Stimulated activated CD4-positive, alpha-beta T cell treated with anti-CD3 and anti-CD28 coated beads, TNF-alpha, amount 100 ng/mL, for 1 hour (primary cell): ENCODE measurements at places on chromosomes 4 and X.

DNA sequence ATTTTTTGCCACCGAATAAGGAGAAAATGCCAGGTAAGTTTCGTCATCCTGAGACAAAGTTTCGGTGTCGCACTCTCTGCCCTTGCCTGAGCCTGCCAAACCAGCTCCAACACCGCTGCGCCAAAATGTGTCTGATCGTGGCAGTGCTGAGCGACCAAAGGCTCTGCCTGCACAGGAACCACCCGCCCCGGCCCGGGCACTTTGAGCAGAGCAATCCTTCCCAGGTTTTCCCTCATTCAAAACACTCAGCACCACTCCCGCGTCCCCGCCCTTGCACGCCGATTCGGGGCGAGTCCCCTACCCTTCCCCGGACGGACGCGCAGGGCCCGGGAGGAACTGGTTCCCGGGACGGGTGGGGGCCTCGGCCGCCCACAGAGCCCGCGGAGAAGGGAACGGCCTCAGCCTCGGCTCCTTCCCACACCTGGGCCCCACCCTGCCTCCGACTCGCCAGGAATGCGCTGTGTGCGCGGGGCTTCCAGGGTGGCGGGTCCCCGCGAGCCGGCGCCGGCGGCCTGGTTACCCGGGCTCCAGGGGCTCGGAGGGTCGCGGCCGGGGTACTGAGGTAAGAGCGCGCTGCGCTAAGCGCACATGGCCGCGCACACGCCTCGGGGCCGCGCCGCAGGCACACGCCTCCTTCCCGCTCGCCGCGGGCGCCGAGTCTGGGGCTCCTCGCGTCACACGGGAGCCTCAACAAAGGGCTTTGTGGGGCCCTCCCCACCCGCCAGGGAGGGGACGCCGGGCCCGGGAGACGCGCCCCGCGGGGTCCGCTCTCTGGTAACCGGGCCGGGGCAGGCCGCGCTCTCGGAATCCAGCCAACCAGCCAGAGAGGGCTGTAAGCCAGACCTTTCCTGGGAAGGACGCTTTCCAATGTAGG is at the start of gene C4orf36:
TSS of gene C4orf36 (minus strand) at position 661 of the 874 bp plus-strand sequence. CDS start 902 bp downstream, outside the sequence.
- DNase-seq, result no peak

DNA sequence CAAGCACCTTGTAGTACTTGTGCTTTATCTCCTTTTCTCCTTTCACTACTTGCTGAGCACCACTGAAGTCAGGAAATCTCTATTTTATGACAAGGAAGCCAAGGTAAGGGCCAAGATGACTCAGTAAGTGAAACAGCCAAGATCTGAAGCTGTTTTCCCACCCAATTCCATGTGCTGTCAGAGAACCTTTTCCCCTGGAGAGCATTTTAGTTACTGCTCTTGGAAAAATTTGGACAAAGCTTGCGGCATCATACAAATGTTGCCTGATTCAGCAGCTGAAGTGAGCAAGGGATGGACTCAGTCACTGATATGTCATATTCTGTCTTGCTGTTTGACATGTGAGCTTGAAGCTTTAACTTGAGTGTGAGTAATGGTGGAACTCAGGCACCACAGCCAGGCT is 391.4 kb downstream of the RAB28 start:
- no peak for DNase-seq

- no peak for DNase-seq
Observed at GRCh38 chr4:40546969-40547788, 82.5 kb downstream of the RBM47 start.

DNA sequence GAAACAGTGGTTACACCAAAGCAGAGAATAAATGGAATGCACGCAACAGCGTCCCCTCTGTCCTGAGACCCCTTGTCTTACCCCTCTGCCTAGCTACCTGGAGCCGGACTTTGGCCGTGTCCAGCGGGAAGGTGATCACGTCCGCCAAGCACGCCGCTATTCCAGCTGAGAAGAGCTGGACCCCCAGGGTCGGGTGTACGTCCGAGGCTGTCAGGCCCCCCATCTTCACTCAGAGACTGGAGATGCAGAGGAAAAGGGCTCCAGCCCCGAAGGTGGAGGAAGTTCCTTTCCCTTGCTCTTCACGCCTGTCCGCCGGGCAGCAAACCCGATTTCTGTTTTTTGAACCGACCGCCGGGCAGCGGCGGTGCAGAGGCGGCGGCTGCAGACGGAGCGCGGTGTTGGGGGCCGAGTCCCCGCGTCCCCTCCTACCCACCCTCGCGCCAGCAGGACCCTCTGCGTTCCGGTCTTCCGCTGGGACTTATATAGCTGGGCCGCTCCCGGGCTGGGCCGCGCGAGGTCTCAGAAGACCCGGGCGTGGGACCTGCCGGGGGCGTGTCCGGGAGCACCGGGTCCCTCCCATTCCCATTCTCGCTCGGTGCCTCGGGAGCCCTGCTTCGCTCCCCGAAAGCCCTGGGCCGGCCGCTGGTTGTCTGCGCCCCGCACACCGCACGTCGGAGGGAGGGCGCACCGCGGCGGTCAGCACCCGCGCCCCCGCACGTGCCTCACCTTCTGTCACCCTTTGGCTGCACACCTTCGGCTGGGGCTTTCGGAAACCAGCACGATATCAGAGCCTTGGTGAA is at the start of gene UCP1:
TSS of gene UCP1 (minus strand) at position 455 of the 800 bp plus-strand sequence. CDS start at position 223, 232 bp downstream.
- DNase-seq, result no peak

DNA sequence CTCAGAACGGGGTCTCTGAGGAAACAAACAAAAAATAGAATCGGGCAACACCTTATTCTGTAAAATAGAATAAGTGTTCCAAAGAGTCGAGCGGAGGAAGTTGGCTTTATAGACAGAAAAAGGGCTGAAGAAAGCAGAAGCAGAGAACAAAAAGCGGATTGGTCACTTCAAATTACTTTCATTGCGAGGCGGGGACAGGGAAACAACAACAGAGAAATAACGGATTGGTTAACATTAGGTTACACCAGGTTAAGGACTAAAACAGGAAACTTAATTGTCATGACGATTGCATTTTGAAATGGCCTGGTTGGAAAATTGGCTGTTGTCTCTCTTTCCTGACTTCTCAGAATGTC is 433 bp upstream of the COQ2 start:
- no peak for DNase-seq

- no peak for DNase-seq
Observed at GRCh38 chrX:100296183-100296753, 113.8 kb downstream of the PCDH19 start.

DNA sequence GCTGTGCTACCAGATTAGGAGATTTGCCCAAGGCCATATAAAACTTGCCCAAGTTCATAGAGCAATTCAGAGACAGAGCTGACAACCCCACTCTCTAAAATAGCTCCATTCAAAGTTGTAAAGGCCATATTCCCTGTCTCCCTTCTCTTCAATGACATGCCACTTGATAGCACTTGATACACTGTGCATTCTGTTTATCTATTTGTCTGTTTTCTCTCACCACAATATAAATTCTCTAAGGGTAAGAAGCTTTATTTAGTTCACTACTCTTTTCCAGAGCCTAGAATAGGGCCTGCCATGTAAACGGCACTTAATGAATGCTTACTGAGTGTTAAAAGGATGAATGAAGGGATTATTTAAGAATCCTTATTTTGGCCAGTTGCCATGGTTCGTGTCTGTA is 24.1 kb upstream of the MAP9 start:
- DNase-seq, result no peak

DNA sequence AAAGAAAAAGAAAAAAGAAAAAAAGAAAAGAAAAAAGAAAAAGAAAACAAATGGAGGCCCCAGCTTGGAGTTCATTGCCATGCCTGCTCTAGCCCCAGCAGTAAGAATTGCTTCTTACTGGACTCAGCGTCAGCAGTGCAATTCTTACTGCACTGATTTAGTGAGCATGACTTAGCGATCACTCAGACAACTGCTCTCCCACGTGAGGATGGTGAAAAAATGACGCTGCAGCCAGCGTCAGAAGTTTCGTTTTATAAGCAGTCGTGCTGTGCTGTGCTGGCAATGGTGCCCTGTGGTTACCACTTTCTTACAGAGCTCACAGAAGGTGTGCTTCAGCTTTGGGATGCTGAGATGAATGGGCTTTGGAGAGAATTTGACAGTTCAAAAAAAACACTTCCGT is 68.3 kb upstream of the DDX3X start:
- no peak for DNase-seq

DNA sequence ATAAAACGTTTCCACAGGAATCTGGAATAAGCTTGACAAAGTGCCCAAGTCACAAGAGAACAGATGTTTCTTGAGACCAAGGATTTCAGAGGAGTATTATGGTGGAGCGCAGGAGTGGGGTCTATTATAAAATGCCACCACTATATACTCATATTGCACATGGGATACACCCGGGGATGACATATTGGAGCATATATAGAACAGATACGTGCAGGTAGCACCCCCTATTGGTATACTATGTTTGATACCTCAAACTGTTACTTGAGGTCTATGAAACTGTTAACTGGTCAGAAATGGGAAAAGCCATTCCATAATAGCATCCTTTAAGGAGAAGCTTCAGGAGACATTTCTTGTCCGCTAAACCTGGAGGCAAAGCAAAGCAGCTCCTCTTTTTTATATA is 86.0 kb downstream of the PCYT1B start:
- no peak for DNase-seq

DNA sequence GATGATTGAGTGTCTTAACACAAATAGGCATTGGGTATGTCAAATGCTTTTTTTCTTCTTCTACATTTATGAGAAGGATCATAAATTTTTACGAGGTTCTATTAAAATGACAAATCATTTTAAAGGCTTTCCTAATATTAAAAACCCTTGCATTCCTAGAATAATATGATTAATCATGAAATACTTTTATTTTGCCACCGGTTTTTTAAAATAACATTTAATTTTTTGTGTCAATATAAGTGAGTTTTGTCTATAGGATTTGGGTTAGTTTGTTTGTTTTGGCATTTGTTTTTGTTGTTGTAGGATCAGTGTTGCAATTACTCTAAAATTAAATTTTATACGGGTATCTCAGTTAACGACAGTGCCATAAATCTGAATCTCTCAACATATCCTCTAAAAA is 169.7 kb upstream of the STK26 start:
- DNase-seq, result no peak

- no peak for DNase-seq
Observed at GRCh38 chr4:187183346-187183745, 459.7 kb upstream of the FAT1 start.

GRCh38 chrX:44904542-44905115 is 31.6 kb downstream of the KDM6A start:
- no peak for DNase-seq

GRCh38 chr4:167380964-167381363 is 146.7 kb upstream of the SPOCK3 start:
- no peak for DNase-seq

DNA sequence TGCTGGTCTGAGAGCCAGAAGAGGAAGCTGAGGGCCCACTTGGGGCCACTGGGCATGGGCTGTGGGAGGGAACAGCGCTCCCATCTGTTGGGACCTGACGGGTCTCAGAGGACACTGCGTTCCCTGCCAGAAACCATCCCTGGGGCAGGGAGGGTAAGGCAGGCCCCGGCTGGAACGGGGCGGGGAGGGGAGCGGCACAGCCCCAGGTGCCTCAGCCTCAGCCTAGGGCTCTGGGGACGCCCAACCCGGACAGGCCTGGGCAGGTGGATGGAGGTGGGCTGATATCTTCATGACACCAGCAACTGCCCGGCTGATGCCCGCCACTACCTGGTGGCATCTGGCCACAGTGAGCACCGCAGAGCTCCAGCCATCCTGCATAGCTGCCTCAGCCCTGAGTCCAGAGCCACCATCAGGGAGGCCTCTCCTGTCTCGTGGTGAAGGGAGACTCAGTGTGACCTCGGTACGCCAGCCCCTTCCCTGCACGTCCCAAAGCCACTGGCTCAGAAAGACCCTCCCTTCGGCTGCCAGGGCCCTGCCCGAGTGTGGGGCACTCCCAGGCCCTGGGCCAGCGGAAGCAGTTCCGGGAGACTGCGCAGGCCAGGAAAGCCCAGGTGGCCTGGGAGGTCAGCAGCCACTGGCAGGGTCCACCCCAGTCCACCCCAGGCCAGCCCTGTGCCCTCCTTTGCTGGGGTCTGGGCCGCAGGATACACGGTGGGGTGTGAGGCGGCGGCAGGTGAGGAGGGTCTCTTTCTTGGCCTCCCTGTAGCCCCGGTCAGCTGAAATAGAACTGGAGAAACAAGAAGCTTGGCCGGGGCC is 34.6 kb upstream of the FGFR3 start:
- no peak for DNase-seq

GRCh38 chr4:127730142-127730913 is at the start of gene SLC25A31:
Gene SLC25A31 (plus strand): TSS chr4:127730400. CDS start chr4:127730546, 146 bp downstream.
- no peak for DNase-seq

GRCh38 chr4:187236209-187236890 is 512.7 kb upstream of the FAT1 start:
- no peak for DNase-seq

DNA sequence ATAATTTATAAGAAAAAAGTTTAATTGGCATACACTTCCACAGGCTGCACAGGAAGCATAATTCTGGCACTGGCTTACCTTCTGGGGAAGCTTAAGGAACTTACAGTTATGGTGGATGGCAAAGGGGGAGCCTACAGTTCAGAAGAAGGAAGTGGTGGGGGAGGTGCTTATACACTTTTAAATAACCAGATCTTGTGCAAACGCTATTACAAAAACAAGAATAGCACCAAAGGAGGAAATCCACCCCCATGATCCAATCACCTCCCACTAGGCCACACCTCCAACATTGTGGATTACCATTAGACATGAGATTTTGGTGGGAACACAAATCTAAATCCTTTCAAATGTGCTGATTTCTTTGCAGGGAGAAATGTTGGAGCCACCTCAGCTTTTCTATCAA is 287.7 kb downstream of the CPXCR1 start:
- DNase-seq, result no peak

GRCh38 chrX:47091149-47091775 is 13.0 kb downstream of the RGN start:
- DNase-seq, result no peak

DNA sequence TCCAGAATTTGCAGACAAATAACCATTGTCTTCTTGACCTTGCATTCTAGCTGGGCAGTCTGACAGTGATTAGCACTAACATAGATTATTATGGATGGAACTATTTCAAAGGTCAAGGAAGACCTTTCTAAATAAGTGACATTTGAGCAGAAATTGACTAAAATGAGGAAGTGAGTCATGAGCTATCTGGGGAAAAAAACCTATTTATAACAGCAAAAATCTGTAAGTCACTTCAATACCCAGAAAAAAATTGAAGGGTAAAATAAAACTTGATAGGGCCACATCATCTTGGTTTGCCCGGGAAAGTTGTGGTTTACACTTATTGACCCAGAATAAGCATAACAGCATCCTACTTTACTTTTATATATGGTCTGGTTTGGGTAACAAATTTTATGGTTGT is 414.6 kb upstream of the HS3ST1 start:
- no peak for DNase-seq

GRCh38 chrX:2449135-2449886 is 51.5 kb downstream of the DHRSX start:
- DNase-seq, result no peak

DNA sequence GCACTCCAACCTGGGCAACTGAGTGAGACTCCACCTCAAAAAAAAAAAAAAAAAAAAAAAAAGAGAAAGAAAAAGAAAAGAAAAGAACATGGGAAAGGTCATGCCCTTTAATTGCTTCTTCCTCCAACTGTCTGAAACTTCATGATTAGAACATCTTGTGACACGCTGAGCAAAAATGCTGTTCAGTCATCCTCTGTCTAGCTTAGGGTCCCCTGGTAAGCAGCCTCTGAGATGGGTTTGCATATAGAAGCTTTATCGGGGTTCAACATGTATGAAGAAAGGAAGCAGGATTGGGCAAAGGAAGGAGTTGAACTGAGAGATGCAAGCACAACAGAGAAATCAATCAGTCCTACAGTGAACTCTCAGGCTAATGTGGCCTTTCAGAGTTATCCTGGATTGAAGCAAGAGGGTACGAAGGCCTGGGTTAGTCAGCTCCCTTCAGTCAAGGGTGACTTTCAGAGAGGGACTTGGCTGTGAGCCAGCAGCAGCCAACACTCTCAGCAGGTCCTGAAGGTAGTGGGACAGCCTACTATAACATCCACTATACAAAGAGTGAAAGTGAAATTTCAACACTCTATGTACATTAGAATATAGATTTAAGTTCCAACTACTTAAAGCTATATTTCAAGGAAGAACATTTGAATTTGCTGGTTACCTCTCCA is 11.4 kb downstream of the MAOB start:
- DNase-seq, result no peak
